Transverse colon (tissue), 4 donors: ENCODE measurements at places on chromosomes 1 and 21. TPM values are rescaled to one million over a fixed set of nuclear protein-coding genes. Genes with fewer than 3 reads are reported as not detected.

DNA sequence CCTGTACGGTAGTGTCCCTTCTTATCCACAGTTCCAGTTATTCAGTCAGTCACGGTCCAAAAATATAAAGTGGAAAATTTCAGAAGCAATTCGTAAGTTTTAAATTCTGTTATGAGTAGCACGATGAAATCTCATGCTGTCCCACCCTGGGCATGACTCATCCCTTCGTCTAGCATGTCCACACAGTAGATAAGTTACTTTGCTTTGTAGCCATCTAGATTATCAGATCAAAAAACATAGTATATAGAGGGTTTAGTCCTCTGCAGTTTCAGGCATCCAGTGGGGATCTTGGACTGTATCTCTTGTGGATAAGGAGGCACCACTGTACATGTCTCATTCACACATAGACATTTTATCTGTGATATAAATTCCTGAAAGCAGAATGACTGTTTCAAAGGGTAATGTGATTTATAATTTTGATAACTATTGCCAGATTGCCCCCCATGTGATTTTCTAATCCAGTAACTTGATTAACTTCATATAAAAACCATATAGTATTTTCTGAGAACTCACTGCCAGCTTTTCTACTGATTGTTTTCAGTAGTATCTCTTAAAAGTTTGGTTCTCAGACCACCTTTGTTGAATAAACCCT is 143.3 kb downstream of the DYRK1A start:
- H3K4me3 ChIP-seq: no peak overlapping the region
- no peaks in the 10 kb centered on the region for H3K4me1 ChIP-seq
- no peak overlapping the region for H3K27ac ChIP-seq
- H3K36me3 ChIP-seq: peaks cover 82% of the 10 kb centered on the region
- no peak for DNase-seq
- H3K27me3 ChIP-seq: no peaks in the 10 kb centered on the region

DNA sequence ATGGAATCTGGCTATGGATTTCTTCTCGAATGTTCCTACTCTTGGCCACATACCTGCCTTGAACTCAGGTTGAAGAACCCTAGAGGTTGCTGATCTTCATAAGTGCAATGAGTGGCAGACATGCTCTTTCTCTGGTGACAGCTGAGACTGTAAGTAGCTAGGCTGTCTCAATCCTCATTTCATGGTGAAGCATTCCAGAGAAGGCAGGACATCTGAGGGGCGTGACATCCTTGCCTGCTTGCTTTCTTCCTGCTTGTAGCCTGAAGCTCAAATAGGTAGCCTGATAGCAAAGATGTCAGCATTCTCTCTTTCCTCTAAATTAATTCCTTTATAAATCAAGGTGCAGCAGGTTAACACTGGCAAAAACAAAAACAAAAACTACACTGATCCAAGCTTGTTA is 114.6 kb upstream of the MAGI3 start:
- H3K27ac ChIP-seq: no peak overlapping the region
- no peak overlapping the region for H3K4me3 ChIP-seq
- H3K4me1 ChIP-seq: peaks cover 17% of the 10 kb centered on the region
- H3K36me3 ChIP-seq: no peaks in the 10 kb centered on the region
- DNase-seq: no peak
- no peaks in the 10 kb centered on the region for H3K27me3 ChIP-seq

GRCh38 chr1:184513966-184514365 is 127.1 kb downstream of the C1orf21 start:
- DNase-seq: no peak
- H3K4me3 ChIP-seq: no peak overlapping the region
- peak overlapping the region; percentile 37 for H3K27ac ChIP-seq

- peaks cover 22% of the 10 kb centered on the region for H3K36me3 ChIP-seq
- H3K27me3 ChIP-seq: no peaks in the 10 kb centered on the region
- no peaks in the 10 kb centered on the region for H3K4me1 ChIP-seq
- no peak overlapping the region for H3K4me3 ChIP-seq
- DNase-seq: no peak
Observed at GRCh38 chr1:40094466-40095110, 2.5 kb downstream of the PPT1 start.

The ETV3L gene
- total RNA-seq: not detected

- DNase-seq: peak; percentile 88
- H3K4me3 ChIP-seq: peak overlapping the region; percentile 12
- peak overlapping the region; percentile 90 for H3K27ac ChIP-seq
- peaks cover 48% of the 10 kb centered on the region for H3K4me1 ChIP-seq
- H3K27me3 ChIP-seq: no peaks in the 10 kb centered on the region
- peaks cover 8% of the 10 kb centered on the region for H3K36me3 ChIP-seq
Observed at GRCh38 chr1:15949453-15950245, 26.3 kb downstream of the ZBTB17 start.

The ORC1 gene
- not detected for total RNA-seq

The NHLH1 gene
- not detected for total RNA-seq
